Activated naive CD4-positive, alpha-beta T cell treated with anti-CD3 and anti-CD28 coated beads, Interleukin-2, amount 10 ng/mL, durations not matched to agents 5 hours and 36 hours (primary cell): ENCODE measurements at places on chromosomes 11 and 22. TPM values are rescaled to one million over a fixed set of nuclear protein-coding genes. Genes with fewer than 3 reads are reported as not detected.

The OR52B6 gene
- not detected for total RNA-seq

The MIOX gene
- not detected for total RNA-seq

The UPK3A gene
- total RNA-seq: not detected

The IL10RA gene
- total RNA-seq: 156 TPM

The DMC1 gene
- total RNA-seq: 9.6 TPM

The VSIG10L2 gene
- total RNA-seq: not detected

The RAB30 gene
- total RNA-seq: 11.8 TPM

The ZNRF3 gene
- total RNA-seq: 0.68 TPM

The SAA2 gene
- not detected for total RNA-seq

The APOA5 gene
- total RNA-seq: not detected

The H19 gene
- not detected for total RNA-seq

The CCDC85B gene
- total RNA-seq: 46.0 TPM

The ACCS gene
- 52.3 TPM for total RNA-seq
